CD4-positive, alpha-beta T cell treated with Interleukin-6 at 100 ng/mL for 8 hours (primary cell): ENCODE measurements at places on chromosomes 4 and X.

DNA sequence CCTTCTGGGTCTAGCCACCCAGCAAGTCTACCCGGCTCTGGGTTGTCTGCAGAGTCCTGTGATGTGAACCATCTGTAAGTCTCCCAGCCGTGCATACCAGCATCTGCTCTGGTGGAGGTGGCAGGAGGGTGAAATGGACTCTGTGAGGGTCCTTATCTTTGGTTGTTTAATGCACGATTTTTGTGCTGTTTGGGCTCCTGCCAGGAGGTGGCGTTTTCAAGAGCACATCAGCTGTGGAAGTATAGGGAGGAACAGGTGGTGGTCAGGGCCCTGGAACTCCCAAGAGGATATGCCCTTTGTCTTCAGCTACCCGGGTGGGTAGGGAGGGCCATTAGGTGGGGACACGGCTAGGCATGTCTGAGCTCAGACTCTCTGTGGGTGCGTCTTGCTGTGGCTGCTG is 66.5 kb upstream of the ZFP42 start:
- no peak for DNase-seq

DNA sequence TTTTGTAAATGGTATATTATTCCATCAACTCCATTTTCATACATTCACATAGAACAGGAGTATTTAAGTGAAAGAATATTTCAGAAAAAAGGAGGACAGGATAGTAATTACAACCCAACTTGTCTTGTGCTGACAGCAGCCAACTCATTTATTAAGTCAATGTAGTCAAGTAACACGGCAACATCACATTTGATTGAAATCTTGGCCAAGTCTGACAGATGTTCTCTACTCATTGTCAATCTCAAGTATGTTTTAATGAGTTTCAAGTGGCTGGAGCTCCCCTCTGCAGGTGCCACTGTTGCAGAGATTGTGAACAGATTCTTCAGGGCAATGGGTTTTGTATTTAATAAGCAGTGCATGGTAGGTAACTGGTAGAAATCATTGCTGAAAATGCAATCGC is 332.5 kb downstream of the C4orf33 start:
- no peak for DNase-seq

DNA sequence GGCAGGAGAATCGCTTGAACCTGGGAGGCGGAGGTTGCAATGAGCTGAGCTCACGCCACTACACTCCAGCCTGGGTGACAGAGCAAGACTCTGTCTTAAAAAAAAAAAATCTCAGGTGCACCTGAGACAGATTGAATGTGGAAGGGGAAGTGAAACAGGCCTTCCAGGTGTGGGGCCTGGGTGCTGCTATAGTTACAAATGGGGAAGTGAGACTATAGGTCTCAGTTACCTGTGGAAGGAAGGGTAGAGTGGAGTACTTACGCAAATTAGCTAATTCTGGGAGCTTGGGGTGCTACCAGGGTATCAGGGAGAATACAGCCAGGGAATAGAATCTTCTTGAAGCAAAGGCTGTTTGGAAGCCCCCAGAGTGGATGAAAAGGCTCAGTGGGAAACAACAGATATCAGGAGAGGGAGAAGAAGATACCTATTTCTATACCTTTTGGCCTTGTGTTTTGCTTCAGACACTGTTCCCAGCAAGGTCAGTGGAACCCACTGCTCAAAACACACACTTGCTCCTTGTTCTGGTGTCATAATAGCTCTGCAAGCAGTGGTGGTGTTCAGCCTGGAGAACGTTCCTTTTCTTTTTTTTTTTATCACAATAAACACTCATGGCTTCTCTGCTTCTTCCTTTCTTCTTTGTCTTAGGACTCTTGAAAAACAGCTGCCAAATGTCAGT is 7.0 kb downstream of the CD38 start:
- DNase-seq = no peak

DNA sequence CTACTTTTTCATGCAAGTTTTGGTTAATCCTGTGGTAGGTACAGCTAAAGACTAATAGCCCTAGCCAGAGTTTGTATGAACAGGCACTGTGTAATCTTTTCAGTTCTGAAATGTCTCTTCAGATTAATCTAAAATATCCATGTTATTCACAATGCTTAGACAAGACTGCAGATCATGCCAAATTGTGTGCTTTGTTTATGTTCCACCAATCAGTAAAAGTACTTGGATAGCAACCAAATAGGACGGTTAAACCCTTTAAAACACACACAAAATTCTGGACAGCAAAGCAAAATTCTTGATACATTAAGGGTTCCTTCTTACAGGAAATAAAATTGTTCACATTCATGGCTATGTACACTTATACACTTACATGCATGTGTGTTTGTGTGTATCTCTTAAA is 139.1 kb downstream of the KLHL13 start:
- no peak for DNase-seq

GRCh38 chrX:121161501-121161933 is 114.1 kb downstream of the GLUD2 start:
- no peak for DNase-seq

GRCh38 chr4:89868999-89869589 is 25.6 kb upstream of the MMRN1 start:
- no peak for DNase-seq

GRCh38 chr4:77465271-77465670 is 140.3 kb upstream of the CXCL13 start:
- no peak for DNase-seq

- no peak for DNase-seq
These were observed 320.6 kb downstream of the DTHD1 start for GRCh38 chr4:36601864-36602495.

DNA sequence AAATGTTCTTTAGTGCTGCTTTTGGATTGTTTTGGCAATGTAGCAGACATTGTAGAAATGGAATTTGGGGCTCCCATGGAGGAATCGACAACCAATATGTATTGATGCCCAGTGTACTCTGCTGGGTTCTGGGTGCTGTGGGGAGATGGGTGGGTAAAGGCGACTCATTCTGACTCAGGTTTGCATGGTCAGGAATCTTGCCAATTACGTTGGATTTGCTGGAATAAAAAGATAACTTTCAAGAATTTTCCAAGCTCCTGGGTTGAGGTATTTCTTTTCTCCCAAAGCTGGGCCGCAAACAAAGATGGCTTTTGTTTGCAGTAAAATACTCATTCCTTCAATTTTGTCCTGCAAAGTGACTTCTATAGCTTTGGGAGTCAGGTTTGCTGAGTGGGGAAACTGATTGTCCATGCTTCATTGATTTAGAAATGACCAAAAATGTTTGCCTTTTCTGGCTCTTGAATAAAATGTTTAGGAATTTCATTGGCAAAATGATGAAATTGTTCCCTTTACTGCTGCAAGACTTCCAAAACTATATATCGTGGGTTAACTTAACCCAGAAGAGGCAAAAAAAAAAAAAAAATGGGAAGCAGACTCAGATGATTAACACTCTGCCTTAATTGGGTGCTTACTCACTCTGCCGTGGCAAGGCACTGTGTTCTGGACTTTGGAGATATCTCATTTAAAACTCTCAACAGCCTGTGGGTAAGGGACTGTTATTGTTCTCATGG is 57.0 kb downstream of the RTL9 start:
- no peak for DNase-seq

DNA sequence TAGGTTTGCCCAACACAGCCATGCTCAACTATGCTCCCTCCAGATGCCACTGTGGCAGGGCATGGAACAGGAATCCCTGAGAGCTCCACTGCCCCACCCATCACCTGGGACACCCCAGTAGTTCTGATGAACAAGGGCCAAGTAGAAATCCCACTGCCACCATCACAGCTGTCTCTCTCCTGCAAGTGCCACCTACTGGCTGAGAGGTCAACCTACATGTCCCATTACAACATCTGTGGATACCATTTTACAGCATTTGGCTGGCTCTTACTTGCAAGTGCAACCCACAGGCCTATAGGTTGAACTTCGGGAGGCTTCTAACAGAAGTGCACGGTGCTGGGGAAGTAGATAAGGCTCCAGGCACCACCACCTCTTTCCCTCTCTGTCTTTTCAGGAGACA is 142.5 kb downstream of the CXXC4 start:
- DNase-seq = no peak

DNA sequence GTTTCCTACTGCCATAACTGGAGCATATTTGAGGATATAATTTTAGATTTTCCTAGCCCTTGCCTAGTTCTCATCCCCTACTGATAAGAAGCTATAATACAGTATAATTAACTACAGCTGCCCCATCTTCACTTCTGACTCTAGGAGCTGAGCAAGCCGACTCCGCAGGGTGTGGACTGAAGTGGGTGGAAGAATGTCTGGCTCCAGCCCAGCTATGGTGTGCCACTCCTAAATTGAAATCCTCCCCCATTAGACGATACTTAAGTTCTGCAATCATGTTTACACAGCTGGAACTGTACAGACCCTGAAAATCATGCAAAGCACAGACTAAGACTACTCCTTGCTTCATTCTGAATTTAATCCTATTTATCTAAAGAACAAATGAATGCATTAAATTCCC is 93.1 kb downstream of the PCDH19 start:
- DNase-seq = no peak

GRCh38 chrX:135639066-135639780 is 74.2 kb upstream of the CT45A1 start:
- no peak for DNase-seq

DNA sequence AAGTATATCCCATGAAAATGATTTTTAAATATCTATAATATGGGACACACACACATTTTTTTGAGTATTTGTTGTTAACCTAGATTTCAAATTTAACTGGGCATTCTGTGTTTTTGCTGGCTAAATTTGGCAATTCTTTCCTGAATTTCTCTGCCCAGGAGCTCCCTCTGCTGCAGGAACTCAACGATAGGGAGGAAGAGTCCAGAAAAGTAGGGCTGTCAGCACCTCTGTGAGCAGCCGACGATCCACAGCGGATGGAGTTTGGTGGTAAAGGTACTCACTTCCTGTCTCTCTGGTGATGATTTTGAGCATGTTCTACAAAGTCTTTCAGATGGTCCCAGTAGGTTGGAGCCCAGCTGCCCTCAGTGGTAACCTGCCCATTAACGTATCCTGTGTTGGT is 23.1 kb upstream of the TMEM184C start:
- DNase-seq = no peak

- DNase-seq = no peak
These were observed 88.6 kb upstream of the HHIP start for GRCh38 chr4:144557404-144557803.

GRCh38 chr4:2361366-2362265 is 56.8 kb downstream of the ZFYVE28 start:
- no peak for DNase-seq

DNA sequence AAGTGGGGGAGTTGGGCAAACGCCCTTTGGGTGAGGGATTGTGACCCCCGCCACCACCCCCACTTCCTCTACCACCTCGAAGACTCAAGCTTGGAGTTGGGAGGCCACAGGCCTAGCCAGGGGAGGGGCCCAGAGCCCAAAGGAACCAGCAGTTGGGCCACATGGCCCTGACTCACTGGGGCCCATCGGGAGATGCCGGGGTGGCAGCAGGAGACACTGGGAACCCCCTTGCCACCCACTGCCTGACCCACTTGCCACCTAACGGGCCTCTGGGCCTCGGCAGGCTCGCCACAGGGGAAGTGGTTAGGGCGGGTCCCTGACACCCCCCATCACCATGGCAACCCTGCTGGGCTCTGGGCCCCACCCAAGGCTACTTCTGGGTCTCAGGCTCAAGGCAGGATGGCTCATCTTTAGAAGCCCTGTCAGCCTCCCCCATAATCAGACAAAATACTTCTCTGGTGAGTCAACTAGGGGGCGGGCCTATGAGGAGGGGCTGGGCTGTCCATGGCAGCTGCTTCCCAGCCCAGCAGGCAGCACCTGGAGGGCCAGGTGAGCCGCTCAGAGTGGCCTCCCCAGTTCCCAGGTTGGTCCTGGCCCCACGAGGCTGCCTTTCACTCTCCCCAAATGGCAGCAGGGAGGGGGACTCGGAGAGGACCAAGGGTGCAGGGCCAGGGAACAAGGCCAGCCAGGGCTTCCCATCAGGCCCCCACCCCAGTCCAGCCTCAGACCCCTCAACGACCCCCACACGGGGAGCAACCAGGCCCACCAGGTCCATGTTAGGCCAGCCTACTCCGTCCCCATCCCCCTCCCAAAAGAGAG is 5.6 kb downstream of the FLNA start:
- peak; percentile 94 for DNase-seq

GRCh38 chr4:4820261-4820660 is 39.2 kb upstream of the MSX1 start:
- no peak for DNase-seq

DNA sequence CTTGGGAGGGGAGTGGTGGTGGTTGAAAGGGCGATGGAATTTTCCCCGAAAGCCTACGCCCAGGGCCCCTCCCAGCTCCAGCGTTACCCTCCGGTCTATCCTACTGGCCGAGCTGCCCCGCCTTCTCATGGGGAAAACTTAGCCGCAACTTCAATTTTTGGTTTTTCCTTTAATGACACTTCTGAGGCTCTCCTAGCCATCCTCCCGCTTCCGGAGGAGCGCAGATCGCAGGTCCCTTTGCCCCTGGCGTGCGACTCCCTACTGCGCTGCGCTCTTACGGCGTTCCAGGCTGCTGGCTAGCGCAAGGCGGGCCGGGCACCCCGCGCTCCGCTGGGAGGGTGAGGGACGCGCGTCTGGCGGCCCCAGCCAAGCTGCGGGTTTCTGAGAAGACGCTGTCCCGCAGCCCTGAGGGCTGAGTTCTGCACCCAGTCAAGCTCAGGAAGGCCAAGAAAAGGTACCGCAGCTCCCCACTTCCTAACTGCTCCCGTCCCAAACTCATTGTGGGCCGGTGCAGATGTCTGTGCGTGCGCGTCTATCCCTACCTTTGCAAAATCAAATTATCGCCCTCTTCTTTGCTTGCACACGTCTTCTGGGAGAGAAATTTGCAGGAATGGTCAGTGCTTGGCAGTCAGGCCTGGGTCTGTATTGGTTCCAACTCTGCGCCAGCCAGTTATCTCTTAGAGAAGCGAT is 533 bp downstream of the IL15 start:
- DNase-seq = peak; percentile 7

DNA sequence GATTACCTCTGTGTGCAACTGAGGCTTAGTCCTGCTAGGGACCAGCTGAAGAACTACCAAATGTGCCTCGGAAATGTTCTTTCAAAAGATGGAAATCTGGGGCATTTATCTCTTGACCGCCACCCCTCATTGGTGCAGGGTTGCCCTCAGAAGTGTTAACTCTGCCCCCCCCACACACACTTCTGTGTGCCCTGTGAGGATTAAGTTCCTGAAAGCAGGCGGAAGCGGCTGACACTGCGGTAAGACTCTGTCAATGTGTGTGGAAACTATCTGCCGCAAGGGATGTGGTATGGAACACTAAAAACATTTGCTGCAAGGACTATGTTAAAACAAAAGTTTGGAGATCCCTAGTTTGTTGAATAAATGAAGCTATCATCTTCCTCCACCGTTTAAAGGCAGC is 106.9 kb upstream of the NDP start:
- no peak for DNase-seq

DNA sequence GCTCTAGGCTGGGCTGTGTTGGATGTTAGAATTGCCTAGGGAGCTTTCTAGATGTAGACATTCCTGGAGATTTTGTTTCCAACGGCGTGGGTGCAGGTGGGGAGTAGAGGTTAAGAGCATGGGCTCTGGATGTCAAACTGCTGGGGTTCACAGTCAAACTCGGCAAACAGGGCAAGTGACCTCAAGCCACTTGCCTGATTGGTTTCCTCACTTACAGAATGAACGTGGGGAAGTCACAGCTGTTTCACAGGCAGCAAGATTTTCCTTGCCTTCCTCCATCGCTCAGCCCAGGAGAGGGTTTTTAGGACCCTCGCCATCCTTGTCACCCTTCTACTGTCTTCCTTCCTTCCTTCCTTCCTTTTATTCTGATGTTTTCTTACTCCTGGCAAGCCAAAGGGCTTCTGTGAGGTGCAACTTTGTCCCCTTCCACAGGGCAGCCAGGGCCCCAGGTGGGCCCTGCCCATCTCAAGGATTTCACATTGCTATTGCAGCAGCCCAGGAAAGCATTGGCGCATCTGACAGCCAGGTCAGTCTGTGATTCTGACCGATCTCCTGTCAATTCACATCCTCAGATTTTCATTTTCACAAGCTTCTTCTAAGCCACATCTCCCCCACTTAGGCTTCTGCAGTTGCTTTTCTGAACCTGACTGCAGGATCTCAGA is 7.0 kb downstream of the RTL5 start:
- DNase-seq = no peak
